ENCODE measurements at places on chromosomes 7 and 10. TPM values are rescaled to one million over a fixed set of nuclear protein-coding genes. Genes with fewer than 3 reads are reported as not detected.

The SPDYE9 gene
- not detected for total RNA-seq

The AGAP5 gene
- total RNA-seq, result 7.8 TPM

The RASSF4 gene
- 16.1 TPM for total RNA-seq

The ASZ1 gene
- total RNA-seq, result not detected

The NPC1L1 gene
- total RNA-seq, result not detected

- no peak for DNase-seq
Measured at GRCh38 chr10:95532536-95532935, 28.6 kb downstream of the SORBS1 start.

- DNase-seq, result no peak
Measured at GRCh38 chr10:45555795-45556194, 116.8 kb downstream of the ZFAND4 start.

DNA sequence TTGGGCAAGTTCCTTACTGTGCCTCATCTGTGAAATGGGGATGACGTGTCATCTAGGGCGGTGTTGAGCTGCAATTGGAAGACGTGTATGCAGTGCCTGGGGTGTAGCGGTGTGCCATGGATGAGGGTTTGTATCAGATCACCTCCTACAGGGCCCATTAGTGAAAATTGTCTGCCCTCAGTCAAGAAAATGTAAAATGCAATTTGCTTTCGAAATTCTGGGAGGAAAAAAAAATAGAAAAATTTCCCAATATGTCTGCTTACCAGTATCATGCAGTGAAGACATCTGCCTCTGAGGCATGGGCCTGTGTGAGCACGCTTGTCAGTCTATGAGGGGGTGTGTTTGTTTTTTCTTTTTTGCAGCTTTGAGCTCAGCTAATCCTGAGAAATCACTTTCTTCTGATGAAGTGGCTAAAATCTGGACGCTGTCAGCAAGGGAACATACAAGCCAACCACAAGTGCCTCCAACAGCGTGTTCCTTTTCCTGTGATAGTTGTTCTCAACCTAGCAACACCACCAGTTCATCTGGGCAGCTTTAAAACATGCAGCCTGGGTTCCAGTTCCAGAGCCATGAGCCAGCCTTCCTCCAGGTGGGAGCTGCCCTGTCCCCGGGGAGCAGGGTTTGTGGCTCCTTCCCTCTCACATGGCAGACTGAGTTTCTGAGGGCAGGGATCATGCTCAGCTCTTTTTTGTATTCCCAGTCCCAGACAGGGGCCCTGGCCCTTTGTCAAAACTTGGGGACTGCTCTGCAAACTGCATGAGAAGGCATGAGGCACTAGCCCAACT lies 10.3 kb downstream of the FAM241B start:
- DNase-seq, result no peak

DNA sequence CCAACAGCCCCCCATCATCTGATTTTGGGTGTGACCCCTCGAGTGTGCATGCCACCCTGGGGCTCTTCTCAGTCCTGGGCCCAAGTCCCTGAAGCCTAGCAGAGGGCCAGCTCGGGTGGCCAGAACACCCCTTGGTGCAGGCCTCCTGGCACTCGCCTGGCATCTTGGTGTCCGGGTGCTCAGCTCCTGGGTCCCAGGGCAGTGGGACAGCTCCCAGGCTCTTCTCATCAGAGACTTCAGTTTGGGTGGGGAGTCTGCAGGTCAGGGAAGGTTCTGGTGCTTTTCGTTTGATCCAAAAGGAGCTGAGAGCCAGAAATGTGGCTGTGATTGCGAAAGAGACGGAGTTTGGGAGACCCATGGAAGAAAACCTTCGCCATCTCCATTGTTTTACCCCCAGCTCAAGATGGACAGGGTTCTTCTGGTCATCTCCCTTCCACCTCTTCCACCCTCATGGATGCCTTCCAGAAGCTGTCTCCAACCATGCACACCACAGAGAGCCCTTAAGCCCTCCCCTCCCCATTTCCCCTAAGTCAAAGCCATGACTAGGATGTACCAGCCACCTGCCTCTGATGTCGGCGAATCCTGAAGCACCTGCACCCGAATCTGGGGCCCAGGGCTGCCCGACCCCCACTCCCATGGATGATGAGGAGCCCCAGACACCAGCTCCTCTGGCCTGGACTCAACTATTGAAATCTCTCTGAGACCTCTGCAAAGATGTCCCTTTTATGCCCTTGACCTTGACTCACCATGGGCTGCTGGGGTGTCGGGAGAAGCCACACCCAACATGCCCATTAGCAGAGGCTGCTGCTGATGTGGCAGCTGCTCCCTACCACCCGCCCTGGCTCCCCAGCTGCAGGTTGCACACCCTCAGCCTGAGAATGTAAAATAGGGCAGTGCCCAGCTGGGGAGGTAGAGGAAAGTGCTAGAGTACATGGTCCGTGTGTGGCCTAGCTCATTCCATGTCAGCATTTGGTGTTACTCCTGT lies 55.3 kb downstream of the ADCYAP1R1 start:
- no peak for DNase-seq

DNA sequence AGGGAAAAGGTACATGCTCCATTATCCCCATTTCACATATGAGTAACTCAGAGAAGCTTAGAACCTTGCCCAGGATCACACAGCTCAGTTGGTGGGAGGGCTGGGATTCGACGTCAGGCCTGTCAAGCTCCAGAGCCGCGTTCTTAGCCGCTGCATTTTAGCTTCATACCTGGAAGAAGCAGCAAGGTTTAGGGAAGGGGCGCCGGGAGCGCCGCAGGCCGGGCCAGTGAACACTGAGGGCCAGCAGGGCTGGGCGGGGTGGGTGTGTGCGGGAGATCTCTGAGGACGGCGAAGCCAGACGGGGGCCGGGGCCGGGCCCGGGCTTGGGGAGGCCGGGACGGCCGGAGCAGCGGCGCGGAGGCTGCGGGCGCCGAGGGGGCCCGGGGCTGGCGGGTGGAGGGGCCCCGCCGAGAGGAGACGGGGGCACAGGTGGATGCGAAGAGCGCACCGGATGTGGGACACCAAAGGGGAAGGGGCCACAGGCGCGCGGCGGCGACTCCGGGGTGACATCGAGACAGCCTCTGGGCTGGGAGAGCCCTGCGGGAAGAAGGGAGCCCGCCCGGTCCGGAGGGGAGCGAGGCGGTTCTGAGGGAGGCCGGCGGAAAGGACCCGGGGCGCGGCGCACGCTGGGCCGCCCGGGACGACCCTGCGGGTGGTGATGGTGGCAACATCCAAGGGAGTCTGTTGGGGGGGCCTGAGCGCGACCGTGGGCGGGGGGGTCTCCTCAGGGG lies 498 bp downstream of the NDST2 start:
- DNase-seq, result no peak

DNA sequence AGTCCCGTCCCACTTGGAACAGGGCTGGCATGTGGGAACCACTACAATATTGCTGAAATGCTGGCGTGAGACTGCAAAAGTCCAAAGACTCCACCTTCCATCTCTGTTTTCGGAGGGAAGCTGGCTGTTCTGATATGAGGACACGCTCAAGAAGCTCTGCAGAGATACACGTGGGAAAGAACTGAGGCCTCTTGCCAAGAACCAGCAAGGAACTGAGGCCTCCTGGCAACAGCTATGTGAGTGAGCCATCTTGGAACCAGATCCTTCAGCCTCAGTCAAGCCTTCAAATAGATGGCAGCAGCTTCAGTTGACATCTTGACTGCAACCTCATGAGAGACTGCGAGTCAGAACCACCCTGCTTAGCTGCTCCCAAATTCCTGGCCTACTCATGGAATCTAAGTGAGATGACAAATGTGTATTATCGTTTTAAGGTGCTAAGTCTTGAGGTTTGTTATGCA lies 30.8 kb downstream of the SGMS1 start:
- no peak for DNase-seq

- peak; percentile 79 for DNase-seq
Measured at GRCh38 chr10:22714479-22715289, at the start of gene PIP4K2A. PIP4K2A (minus strand) TSS chr10:22714578; CDS start chr10:22714326, 252 bp downstream.

GRCh38 chr7:27193335-27194001 lies 6.4 kb downstream of the HOXA13 start:
- peak; percentile 11 for DNase-seq

GRCh38 chr10:74332398-74332797 lies 181.4 kb downstream of the ADK start:
- no peak for DNase-seq

DNA sequence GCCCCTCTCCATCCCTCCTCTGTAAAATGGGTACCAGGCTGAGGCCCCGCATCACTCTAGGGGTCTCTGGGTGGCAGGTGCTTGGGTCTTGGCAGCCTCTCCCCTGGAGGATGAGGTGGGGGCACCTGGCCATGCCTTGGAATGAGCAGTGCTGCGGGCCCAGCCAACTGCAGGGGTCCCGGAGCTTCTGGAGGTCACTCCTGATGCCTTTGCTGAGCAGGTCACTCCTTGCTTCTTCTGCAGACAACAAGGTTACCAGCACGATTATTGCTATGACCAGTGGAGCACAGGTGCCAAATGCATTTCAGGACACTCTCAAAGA lies 22.4 kb upstream of the ZNF488 start:
- DNase-seq, result no peak

DNA sequence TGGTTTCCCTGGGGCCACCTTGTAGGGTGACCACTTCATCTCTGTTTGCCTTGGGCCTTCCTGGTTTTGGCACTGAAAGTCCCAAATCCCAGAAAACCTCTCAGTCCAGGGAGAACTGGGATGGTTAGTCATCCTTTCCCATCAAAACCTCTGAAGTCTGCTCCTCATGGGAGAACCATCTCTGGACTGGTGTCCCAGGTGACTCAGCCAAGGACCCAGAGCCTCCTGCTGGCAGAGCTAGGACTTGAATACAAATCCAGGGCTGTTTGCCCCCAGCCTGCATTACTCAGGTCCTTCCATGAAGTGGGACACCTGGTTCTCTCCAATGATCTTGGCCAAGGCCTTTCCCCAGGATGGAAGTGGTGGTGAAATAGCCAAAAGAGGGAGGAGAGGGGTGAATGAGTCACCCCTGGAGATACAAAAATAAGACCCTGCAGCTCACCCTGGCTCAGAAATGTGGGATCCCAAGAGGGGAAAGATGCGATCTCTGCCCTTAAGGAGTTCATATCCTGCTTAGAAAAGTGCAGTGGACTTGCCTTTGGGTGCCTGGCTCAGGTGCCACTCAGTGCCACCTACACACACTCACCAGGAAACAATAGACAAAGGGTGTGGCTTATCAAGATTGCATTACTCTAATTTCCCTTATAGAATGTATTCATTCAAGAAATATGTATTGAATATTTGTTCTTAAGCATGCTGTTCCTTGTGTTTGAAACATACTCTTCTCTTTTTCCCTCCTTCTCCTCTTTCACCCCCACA lies 22.0 kb downstream of the ADRA2A start:
- no peak for DNase-seq

All from adrenal gland (tissue), 19 donors.